Natural killer cell (primary cell): ENCODE measurements at places on chromosomes 11 and 22.

GRCh38 chr11:103808252-103808651 is 228.2 kb upstream of the DDI1 start:
- DNase-seq: no peak

- DNase-seq: peak; percentile 19
These were observed 57.8 kb downstream of the PPFIBP2 start for GRCh38 chr11:7571640-7572000.

DNA sequence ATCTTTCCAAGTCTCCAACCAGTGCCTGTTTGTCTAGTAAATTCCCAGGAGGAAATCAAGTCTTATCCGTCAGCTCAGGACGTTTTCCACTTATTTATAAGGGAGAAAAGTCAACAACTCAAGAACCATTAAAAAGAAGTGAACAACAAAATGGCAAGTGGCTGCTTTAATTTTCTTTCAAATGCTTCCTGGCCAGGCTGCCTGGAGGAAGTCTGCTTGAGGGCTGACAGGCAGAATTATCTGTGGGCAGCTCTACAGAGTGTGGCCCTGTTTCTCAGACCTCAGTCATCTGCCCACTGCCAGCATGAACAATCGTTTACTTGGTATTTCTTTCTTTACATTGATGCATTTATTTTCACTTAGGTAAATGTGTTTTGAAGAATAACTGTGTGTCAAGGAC is 281.9 kb upstream of the ISX start:
- no peak for DNase-seq

- no peak for DNase-seq
These were observed 5.9 kb upstream of the ALKBH3 start for GRCh38 chr11:43874738-43875137.

GRCh38 chr22:19810381-19811201 is 44.1 kb downstream of the GNB1L start:
- DNase-seq: peak; percentile 34
